A172 (cell line): ENCODE measurements at places on chromosomes 7 and 10. TPM values are rescaled to one million over a fixed set of nuclear protein-coding genes. Genes with fewer than 3 reads are reported as not detected.

TMEM236 gene
- 0.05 and 0.12 TPM in 2 replicates for total RNA-seq

SLC39A12 gene
- not detected in 2 replicates for total RNA-seq

PTPRE gene
- total RNA-seq: 3.8 and 4.7 TPM in 2 replicates

DNMBP gene
- 14.4 and 17.4 TPM in 2 replicates for total RNA-seq

IRF5 gene
- 17.4 and 20.8 TPM in 2 replicates for total RNA-seq

CHRM2 gene
- not detected in 2 replicates for total RNA-seq

AP3M1 gene
- 49.1 and 56.8 TPM in 2 replicates for total RNA-seq

GIMAP6 gene
- not detected in 2 replicates for total RNA-seq

HTR7 gene
- total RNA-seq: 0.12 and 0.31 TPM in 2 replicates

COG5 gene
- total RNA-seq: 28.1 and 84.0 TPM in 2 replicates

PDGFA gene
- 39.2 and 39.9 TPM in 2 replicates for total RNA-seq

PNLIPRP3 gene
- total RNA-seq: 0.22 TPM in 1 of 2 replicates, not detected in the other

UTF1 gene
- not detected in 2 replicates for total RNA-seq

ADAMTS14 gene
- 0.31 TPM in 1 of 2 replicates, not detected in the other for total RNA-seq

HGF gene
- not detected in 2 replicates for total RNA-seq

LRRC18 gene
- not detected in 2 replicates for total RNA-seq

FOXI2 gene
- not detected in 2 replicates for total RNA-seq

ZFAND4 gene
- total RNA-seq: 10.5 and 13.2 TPM in 2 replicates

AKR1C3 gene
- total RNA-seq: 45.3 and 120 TPM in 2 replicates

ZNF365 gene
- 10.8 and 11.0 TPM in 2 replicates for total RNA-seq

NOC3L gene
- total RNA-seq: 46.5 and 63.7 TPM in 2 replicates

GRB10 gene
- 21.4 and 23.1 TPM in 2 replicates for total RNA-seq

MSS51 gene
- total RNA-seq: 0.07 and 0.60 TPM in 2 replicates

ASIC3 gene
- 0.31 and 0.53 TPM in 2 replicates for total RNA-seq

ADAM8 gene
- 0.31 and 0.93 TPM in 2 replicates for total RNA-seq

CCDC201 gene
- total RNA-seq: not detected in 2 replicates

GPR26 gene
- not detected in 2 replicates for total RNA-seq

ITIH5 gene
- total RNA-seq: 0.09 and 0.14 TPM in 2 replicates

C7orf33 gene
- not detected in 2 replicates for total RNA-seq
